ENCODE measurements at places on chromosomes 7 and 10.

- no peak for DNase-seq
Measured at GRCh38 chr7:35748371-35748770, 52.5 kb upstream of the SEPTIN7 start.

- no peak for DNase-seq
Measured at GRCh38 chr10:45199205-45199740, 116.1 kb downstream of the OR13A1 start.

GRCh38 chr7:96968981-96969380, 36.4 kb upstream of the DLX6 start:
- no peak for DNase-seq

DNA sequence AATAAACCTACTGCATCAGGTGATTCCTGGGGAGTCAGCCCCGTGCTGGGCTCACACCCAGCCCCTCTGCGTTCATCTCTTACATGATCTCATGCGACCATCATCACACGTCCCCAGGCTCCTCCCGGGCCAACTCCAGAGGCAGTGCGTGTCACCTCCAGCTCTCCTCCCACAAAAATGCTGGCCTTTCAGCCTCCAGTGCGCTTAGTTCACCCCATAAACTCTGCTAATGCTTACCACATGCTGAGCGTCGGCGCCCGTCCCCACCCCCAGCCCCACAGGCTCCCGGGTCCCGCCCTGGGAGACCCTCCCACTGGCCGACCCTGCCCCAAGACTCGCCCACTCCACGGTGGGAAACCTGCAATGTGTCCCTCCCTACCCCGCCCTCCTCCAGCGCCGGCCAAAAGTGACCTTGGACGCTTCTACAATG, 816 bp upstream of the SDK1 start:
- DNase-seq: no peak

GRCh38 chr7:130869918-130870317, 135.9 kb upstream of the KLF14 start:
- no peak for DNase-seq

DNA sequence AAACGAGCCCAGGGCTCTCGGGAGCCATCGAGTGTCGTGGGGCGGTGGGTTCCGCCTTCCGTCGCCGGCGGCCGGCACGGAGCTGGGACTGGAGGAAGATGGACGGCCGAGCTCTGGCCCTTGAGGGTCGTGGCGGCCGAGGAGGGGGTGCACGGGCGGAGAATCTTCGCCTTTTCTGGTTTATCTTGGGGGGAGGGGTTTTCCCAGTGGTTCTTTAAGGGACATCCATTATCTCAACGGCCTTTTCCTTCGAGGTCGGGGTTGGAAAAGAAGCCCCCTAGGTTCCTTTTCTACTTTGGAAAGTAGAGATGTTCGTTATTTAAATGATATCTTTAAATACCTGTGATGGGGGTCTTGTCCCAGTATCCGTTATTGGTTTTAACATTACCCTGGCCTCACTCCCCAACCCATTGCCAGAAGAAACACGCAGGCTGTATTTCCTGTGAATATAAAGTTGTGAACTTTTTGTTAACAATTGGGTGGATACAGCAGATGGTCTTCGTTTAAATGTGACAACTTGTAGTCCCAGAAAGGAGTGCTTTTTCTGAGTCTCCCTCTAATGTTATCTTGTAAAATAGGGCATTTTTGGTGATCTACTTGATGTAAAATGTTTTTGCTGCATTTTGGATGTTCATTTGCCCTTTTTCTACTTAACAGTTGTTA, 765 bp downstream of the CCAR1 start:
- DNase-seq: no peak

DNA sequence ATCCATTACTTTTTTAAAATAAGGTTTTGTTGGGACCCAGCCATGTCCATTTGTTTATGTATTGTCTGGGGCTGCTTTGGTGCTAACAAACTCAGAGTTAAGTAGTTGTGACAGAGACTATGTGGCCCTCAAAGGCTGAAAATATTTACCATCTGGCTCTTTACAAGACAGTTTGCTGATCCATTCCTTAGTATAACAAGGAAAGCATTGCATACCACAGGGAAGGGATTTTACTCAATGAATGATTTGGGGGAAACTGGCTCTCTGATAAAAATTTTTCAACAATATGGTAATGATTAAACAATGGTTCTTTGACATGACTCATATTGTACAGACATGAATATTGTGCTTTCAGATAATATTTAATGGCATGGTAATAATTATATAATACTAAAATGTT, 738.1 kb downstream of the KCNMA1 start:
- DNase-seq: no peak

DNA sequence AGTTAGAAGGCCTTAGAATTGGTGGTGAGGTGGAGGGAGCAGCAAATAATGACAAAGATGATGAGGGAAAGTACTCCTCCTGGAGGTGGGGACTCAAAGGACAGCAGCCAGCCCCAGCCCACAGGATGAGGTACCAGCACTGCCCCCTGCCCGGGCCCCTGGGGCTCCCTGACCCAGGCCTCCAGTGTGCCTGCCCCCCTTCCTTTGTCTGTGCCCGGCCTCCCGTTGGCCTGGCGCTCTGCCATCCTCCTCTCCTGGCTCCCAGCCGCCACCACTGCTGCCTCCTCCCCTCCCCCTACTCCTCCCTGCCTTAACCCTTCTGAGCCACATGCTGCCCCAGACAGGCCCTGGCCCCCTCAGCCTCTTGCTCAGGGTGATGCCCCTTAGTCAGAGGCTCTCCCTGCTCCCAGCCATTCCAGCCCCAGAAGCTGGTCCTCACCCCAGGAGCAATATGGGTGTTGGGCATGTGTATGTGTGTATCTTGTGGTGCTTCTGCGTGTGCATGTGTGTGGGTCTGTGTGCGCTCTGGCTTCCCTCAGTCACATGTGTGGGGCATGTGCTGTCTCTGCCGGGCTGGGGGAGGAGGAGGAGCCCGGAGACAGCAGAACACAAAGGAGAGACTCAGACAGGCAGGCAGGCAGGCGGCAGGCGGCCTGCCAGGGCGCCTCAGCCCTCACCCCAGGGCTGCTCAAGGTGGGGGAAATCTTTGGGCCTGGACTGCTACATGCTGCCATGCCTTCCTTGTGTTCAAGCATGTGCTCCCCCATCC, 2.6 kb downstream of the LDB1 start:
- no peak for DNase-seq

DNA sequence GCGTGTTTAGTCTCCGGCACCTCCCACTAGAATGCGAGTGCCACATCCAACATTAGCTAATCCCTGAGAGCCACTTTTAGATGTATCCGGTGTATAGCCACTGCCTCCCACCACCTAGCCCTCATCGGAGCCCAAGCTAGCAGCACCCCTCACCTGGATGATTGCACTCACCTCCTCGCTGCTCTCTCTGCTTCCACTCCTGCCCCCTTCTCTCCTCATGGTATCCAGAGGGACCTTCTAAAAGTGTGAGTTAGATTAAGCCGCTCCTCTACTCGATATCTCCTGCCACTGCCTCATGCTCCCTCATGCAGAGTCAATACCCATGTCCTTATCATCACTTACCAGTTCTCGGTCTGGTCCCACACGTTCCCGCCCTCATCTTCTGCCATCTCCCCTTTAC, 125.3 kb downstream of the RAB11FIP2 start:
- no peak for DNase-seq

GRCh38 chr10:87531908-87532622, 27.4 kb downstream of the MINPP1 start:
- DNase-seq: no peak

All from stimulated activated CD8-positive, alpha-beta memory T cell treated with anti-CD3 and anti-CD28 coated beads, Interleukin-15, amount 100 ng/mL, for 48 hours (primary cell).